ENCODE measurements at places on chromosomes 2 and 18.

DNA sequence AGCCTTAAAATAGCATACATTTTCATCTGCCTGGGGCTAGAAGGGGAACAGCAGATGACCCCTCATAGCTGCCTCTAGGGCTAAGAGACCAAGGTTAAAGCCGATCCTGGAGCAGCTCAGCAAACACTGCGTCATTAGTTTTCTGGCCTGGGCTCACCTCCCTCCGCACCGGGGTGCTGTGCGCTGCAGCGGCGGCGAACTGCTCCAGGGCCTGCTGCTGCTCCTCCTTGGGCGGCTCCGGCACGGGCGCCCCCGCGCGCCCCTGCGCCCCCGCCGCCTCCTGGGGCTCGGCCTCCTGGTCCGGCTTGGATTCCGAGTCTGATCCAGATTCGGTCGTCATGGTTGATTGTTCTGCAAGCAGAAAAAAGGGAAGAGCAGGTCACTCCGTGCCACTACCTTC, 55.0 kb downstream of the EPB41L3 start:
- no peak for DNase-seq

DNA sequence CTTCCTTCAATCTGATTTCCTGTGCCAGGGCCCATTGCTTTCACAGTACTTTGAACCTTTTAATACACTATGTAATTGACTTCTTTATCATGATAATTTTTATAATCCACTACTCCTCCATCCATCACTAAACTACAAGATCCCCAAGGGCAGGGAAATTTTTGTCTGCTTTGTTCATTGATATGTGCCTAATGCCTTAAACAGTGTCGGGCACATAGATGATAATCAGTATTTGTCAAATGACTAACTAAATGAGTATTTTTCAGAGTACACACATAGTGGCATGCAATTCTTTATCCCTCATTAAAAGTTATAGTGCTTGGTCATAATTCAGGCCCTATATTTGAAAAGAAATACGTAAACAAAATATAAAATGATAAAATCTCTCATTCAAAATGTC, 5.3 kb upstream of the STAMBP start:
- no peak for DNase-seq

GRCh38 chr2:78260861-78261260, 738.7 kb upstream of the LRRTM4 start:
- no peak for DNase-seq

- DNase-seq, result no peak
These were observed 72.1 kb downstream of the CAMKMT start for GRCh38 chr2:44433895-44434294.

Data from omental fat pad (tissue), 4 donors.